T-helper 1 cell (primary cell): ENCODE measurements at places on chromosomes 2 and 18.

GRCh38 chr2:68244456-68244855 lies 7.9 kb downstream of the PPP3R1 start:
- DNase-seq = no peak

DNA sequence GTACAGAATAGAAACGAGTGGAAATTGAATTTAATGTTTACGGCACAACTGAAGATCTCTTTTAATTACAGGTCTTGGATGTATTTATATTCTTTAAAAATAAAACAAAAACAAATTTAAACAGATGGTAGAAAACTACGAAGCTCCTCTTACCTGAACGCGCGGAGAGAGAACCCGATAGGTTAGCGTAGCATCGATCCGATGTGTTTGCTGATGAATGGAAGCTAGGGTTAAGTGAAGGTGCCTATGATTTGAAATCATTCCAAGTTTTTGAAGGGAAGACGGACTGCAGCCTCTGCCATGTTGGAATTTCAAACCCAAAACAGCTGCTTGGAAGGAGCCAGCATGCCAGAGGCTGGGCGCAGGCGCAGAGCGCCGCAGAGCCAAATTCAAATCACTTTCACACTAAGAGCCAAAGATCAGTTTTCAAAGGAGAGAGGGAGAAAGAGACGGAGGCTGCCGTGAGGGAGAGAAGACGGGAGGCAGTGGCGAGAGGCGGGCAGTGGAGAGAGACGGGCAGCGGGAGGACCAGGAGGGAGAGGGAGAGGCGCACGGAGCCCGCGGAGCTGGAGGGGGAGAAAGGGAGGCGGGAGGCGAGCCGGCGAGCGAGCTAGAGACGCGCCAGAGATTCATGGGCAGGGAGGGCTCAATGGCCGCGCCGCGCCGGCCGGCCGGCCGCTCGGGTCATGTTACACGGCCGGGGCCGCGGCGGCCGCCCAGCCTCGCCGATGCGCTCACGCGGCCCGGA lies at the start of gene FIGN:
FIGN (minus strand) TSS at position 324 of the 748 bp plus-strand sequence. CDS start 1,081 bp downstream, outside the sequence.
- no peak for DNase-seq

- DNase-seq = no peak
These were observed 21.3 kb upstream of the ALLC start for GRCh38 chr2:3636586-3637310.

GRCh38 chr2:9756692-9757250 lies 86.5 kb upstream of the TAF1B start:
- no peak for DNase-seq

DNA sequence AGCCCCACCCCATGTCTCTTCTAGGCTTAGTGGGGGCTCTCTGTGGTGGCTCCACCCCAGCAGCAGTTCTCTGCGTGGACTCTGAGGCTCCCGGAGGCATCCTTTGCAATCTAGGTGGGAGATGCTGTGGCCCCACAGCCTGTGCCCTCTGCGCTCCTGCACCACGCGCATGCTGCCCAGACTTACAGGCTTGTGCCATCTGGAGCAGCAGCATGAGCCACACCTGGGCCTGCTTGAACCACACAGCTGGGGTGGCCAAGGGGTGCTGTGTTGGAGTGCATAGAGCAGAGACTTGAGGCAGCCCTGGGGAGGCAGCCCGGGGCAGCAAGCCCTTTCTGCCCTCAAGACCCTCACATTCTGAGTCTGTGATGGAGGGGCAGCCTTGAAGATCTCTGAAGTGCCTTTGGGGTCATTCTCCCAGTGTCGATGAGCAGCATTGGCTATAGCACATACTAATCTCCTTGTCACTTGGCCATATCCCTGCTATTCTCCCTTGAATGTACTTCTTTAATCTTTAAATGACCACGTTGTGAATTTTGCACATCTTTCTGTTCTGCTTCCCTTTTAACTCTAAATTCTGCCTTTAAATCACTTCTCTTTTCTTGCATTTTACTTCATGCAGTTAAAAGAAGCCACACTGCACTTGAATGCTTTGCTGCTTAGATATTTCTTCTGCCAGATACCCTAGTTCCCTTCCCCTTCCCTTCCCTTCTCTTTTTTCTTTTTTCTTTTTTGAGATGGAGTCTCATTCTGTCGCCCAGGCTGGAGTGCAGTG lies 62.4 kb downstream of the NCAPH start:
- no peak for DNase-seq

- DNase-seq = no peak
These were observed 74.0 kb upstream of the BCL11A start for GRCh38 chr2:60627412-60627811.

DNA sequence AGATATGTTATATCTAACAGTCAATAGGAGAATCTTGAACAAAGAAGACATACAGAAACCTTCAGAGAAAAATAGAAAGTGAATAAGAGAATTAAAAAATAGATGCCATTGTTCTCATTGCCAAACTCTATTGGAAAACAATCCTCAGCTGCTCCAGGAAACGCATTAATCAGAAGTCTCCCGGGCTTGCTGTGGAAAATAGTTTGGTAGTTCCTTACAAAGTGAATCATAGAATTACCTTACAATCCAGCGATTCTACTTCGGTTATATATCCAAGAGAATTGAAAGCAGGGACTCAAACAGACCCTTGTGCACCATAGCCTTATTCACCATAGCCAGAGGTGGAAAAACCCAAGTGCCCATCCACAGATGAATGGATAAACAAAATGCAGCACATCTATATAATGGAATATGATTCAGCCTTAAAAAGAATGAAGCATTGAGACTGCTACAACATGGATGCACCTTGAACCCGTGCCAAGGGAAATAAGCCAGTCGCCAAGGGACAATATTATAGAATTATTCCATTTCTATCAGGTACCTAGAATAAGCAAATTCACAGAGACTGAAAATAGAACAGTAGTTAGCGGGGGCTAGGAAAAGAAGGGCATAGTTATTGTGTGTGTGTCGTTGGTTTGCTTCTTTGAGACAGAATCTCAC lies 21.9 kb upstream of the CHRNA1 start:
- no peak for DNase-seq

GRCh38 chr2:127411653-127412369 lies 6.4 kb upstream of the PROC start:
- no peak for DNase-seq

- no peak for DNase-seq
These were observed 21.2 kb upstream of the SLC14A1 start for GRCh38 chr18:45702708-45703265.

GRCh38 chr2:52335727-52336126 lies 1303.8 kb upstream of the NRXN1 start:
- no peak for DNase-seq
